ENCODE measurements at places on chromosomes 5 and 9.

DNA sequence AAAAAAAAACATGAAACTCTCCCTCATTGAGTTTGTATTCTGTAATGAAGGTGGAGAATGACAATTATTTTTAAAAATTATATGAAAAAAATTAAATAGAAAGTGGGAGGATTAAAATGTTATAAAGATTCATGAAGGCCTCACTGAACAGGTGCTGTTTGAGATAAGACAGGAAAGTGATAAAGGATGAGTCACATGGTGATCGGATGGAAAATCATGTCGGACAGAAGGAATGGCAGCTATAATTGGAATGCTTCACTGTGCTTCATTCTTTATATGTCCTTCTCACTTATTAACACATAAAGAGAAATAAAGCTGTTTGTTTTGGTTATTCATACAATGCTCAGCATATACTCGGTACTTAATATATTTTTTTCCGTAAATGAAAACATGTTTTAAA, 464.5 kb upstream of the RGMB start:
- DNase-seq = no peak

- DNase-seq = no peak
Measured at GRCh38 chr5:13673511-13673910, 271.0 kb downstream of the DNAH5 start.

- DNase-seq = no peak
Measured at GRCh38 chr5:147927901-147928300, 21.6 kb upstream of the C5orf46 start.

DNA sequence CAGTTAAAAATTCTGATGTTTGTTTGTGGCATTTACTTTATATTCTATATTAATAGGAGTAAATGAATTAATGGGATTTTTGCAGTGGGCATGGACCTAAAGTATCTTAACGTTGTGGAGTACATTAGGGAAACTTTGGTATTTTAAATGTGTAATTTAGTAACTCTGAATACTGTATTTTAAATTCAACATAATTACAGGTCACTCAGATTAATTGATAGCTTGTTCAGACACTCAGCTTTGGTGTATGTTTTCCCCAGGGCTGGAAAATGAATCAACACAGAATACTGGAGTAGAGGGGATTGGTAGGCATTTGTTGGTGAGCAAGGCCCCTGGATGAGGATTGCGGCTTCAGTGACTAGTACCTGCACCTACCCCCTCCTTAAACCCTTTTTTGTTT, 117.5 kb downstream of the TRIO start:
- no peak for DNase-seq

- no peak for DNase-seq
Measured at GRCh38 chr9:74498621-74499095, 1.5 kb downstream of the RORB start.

GRCh38 chr5:146699138-146699537, 179.4 kb downstream of the PPP2R2B start:
- no peak for DNase-seq

DNA sequence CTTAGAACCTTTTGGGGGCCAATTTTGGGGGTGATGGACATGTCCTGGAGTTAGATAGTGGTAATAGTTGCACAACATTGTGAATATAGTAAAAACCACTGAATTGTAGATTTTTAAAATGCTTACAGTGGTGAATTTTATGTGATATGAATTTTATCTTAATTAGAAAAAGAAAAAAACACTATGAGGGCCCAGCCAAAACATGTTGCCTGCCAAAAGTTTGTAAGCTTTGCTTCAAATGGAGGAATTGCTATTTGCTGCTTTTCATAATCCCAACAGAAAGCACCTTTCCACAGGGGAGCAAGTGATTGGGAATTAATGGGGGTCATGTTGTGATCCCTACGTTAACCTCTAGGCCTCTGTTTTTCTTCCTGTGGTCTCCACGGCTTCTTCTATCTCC, 19.1 kb downstream of the TNFAIP8 start:
- DNase-seq = no peak

GRCh38 chr9:129068990-129069861, 11.7 kb upstream of the DOLPP1 start:
- peak; percentile 42 for DNase-seq

GRCh38 chr9:8078641-8079140, 279.1 kb upstream of the DMAC1 start:
- no peak for DNase-seq

DNA sequence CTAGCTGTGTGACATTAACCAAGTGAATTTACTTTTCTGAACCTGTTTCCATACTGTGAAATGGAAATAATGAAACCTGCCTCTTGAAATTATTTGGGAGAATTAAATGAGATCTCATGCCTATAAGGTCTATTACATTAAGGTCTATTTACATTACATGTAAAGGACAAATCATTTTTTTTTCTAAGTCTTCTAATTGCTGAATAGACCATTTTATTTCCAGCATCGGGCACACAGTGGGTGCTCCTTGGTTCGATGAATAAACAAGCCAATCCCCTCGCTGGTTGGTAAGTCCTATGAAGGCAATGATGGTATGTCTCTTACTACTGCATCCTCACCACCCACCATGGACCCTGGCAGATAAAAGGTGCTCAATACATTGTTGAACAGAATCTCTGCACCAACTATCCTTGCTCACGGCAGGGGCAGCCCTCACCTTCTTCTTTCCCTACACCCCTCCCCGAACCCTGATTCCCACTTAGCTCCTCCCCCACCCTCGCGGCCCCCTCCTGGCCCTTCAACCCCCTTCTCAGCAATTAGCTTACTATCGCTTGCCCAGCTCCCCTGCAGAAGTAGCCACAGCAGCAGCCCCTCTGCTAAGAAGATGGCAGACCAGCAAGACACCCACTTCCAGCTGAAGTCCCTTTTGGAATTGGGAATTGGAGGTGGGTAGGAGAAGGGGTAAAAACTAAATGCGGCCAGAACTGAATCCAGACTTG, 3.0 kb downstream of the PCDH1 start:
- DNase-seq = no peak

DNA sequence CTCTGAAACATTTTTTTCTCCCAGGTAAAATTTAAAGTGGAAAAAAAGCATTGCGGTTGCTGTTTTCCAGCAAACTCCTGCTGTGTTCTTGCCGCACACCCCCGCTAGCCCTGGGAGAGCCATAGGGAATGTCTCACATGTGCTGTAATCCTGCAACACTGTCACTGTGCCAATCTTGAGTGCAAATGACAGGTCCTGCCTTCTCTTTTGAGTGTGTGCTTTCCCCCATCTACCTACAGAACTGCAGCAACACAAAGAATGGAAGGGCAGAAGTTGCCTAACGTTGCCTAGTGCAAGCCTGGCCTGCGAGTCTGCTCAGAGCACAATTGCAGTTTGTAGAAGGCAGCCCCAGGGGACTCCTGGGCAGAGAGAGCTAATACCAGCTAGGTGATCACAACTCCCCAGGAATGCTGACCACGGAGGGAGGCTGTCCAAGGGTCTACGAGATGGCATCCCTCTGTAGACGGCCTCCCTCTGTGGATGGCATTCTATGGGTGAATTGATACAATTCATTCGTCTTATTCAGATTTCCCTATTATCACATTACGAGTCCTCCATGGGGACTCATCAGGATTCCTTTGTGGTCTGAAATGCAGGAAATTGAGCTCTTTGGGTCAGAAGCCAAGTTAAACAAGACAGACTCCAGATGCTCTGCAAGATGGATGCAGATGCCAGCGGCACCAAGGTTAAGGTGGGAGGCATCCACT, 172.6 kb upstream of the S1PR3 start:
- no peak for DNase-seq

DNA sequence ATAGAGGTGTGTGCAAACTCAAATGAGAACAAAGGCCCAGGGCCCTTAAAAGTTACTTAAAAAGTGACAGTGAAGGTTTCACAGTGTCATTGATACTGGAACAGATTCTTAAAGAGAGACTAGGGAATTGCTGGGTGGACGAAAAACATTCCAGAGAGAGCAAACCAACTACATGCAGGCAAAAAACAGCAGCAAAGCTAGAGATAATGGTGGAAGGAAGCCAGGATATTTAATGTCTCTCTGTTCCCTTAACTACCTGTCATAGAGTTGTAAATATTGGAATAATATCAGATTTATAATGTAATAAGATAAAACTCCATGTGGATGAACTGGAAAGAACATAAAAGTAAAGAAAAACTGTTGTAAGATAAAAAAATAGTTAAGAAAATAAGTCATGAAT, 508.6 kb downstream of the TAF11L14 start:
- DNase-seq = no peak

DNA sequence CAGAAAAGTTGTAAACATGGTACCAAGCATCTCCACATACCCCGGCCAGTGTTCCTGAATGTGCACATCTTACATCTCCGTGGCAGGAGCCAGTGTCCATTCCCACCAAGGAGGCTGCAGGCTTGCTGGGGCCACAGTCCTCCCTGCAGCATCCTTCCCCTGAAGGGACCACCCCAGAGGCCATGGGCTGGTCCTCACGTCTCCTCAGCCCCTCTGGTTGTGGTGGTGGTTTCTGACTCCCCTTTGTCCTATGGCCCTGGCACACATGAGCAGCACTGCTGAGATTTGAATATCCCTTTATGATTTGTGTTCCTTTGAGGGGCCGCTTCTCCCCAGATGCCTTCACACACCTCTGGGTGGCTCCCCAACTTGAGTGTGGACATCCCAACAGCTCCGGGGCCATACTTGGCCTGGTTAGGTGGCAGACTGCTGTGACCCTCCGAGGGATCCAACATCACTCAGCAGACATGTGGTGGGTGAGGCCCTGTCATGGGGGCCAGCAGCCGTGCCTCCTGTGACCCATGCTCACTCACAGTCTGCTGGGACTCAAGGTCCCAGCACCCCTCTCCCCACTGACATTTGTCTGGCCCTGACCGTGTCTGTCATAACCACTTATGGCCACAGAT, 14.3 kb downstream of the PHF2 start:
- no peak for DNase-seq

GRCh38 chr9:6590334-6590733, 55.2 kb downstream of the GLDC start:
- DNase-seq = no peak

GRCh38 chr5:73137563-73138530, 17.5 kb downstream of the TMEM171 start:
- DNase-seq = no peak

DNA sequence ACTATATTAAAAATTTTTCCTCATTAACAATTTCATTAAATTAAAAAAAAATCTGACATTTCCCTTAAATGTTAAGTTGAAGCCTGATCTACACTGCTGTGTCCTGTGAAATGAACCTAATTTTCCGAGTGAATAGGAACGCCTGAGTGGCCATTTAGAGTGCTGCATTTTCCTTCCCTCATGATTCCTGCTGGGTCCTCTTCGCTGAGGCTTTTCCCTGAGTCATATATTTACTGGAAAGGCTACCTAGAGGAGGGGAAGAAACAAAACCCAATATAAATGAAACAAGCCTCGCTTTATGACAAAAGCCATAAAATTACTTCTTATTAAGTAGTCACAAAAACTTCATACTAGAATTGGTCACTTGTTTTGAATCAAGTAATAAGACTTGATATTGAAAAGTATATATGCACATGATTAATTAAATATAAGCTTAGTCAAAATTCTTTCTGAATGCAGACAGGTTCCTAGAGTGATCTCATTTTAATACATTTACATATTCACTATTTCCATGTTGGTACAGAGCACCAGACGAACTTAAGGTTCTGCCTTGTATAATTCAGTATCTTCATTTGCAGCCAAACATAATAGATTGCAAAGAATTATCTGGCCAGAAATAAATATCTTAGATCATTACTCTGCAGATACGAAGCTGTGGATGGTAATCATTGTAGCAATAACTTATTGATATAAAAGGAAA, 6.3 kb upstream of the ISCA1 start:
- no peak for DNase-seq

DNA sequence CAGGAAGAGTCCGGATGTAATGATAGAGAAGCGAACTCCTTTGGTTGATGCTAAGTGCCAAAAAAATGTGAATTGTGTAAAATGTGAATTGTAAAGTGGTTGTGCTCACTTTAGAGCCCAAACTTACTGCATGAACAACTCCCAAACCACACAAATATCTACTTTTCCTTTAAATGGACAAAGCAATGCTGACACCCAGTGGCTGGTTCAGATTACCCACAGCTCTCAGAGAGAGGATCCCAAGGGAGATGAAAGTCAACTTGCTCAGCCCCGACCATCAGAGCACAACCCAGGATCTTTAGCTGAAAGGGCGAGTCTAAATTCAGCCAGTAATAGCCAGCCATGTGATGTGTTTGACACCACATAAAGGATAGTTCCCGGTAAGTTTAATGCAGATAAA, 133.7 kb downstream of the NMUR2 start:
- no peak for DNase-seq

DNA sequence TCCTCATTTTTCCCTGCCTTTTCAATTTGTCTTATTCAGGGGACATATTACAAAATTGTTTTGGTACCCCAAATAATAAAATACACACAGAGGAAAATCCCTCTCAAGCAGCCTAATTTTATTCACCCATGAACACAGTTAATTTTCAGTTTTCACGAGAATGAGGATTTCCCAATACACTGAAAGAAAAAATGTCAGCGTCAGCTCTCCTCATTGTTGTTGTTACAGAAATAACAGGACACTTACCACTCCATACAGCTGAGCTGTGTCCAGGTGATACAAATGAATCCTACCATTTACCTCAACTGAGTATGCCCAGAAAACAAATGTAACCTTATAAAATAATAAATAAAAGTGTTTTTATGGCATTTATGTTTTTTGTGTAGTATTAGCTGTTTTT, 144.6 kb upstream of the PCA3 start:
- DNase-seq = no peak

- no peak for DNase-seq
Measured at GRCh38 chr9:95137587-95138145, 179.8 kb downstream of the FANCC start.

DNA sequence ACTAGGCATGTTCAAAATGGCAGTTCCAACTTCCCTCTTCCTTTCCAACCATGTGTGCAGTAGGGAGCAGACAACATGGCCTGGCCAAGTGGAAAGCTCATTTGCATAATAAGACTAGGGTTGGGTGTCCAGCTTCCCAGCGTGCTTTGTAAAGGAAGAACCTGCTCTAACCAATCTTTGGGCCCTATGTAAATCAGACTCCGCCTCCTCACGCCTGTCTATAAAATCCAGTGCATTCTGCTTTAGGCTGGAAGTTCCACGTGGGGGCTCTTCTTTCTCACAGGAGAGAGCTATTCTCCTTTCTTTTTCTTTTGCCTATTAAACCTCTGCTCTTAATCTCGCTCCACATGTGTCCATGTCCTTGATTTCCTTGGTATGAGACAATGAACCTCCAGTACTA, 83.4 kb downstream of the GCNT1 start:
- DNase-seq = no peak
